ENCODE measurements at places on chromosomes 6 and 20. TPM values are rescaled to one million over a fixed set of nuclear protein-coding genes. Genes with fewer than 3 reads are reported as not detected.

DNA sequence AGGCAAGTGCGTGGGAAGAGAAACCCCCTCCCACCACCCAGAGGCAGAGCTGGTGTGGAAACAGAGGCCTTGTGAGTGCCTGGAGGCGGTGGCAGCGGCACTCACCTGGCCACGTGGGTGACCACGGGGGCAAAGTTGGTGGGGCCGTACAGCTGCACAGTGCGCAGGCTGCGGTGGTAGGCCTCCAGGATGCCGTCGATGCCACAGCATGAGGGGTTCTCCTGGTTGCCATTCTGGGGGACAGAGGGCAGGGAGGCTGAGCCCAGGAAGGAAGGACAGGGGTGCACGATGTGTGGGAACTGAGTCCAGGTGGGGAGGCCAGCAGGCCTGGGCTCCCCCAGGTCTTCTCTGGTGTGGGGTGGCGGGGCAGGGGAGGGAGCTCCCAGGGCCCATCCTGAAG lies 47.7 kb downstream of the RAB44 start:
- no peak overlapping the region for H3K27ac ChIP-seq
- no peak overlapping the region for H3K4me3 ChIP-seq
- DNase-seq: no peak
- no peaks in the 10 kb centered on the region for H3K36me3 ChIP-seq

- no peak overlapping the region for H3K4me3 ChIP-seq
- no peaks in the 10 kb centered on the region for H3K4me1 ChIP-seq
- H3K27me3 ChIP-seq: no peaks in the 10 kb centered on the region
Measured at GRCh38 chr20:59022754-59023153, 3.5 kb downstream of the TUBB1 start.

GRCh38 chr20:59645761-59646171 lies 41.4 kb downstream of the PHACTR3 start:
- no peaks in the 10 kb centered on the region for H3K4me1 ChIP-seq
- no peak overlapping the region for H3K27ac ChIP-seq
- no peaks in the 10 kb centered on the region for H3K27me3 ChIP-seq
- DNase-seq: no peak
- no peak overlapping the region for H3K4me3 ChIP-seq

GRCh38 chr6:46819561-46819960 lies 26.4 kb downstream of the MEP1A start:
- no peaks in the 10 kb centered on the region for H3K36me3 ChIP-seq
- no peak for DNase-seq
- no peaks in the 10 kb centered on the region for H3K27me3 ChIP-seq
- H3K4me1 ChIP-seq: no peaks in the 10 kb centered on the region

DNA sequence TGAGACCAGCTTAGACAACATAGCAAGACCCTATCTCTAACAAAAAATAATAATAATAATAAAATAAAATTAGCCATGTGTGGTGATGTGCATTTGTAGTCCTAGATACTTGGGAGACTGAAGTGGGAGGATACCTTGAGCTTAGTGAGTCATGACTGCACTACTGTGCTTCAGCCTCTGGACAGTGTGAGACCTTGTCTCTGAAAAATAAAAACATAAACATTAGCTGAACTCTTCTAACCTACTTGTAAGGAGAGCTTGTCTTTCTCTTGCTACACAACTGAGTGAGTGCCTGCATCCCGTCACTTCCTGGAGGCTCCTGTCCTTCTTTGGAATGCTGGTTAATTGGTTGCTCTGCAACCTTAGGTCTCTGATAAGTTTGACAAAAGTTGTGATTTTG lies 5.1 kb upstream of the DBNDD2 start:
- H3K27me3 ChIP-seq: no peaks in the 10 kb centered on the region
- no peaks in the 10 kb centered on the region for H3K4me1 ChIP-seq
- H3K36me3 ChIP-seq: no peaks in the 10 kb centered on the region
- H3K27ac ChIP-seq: no peak overlapping the region

GRCh38 chr20:60513141-60513540 lies 554.9 kb downstream of the CDH26 start:
- no peaks in the 10 kb centered on the region for H3K4me1 ChIP-seq
- no peaks in the 10 kb centered on the region for H3K36me3 ChIP-seq
- no peak overlapping the region for H3K27ac ChIP-seq

GRCh38 chr6:92111386-92111785 lies 1308.0 kb downstream of the EPHA7 start:
- H3K36me3 ChIP-seq: no peaks in the 10 kb centered on the region
- no peak overlapping the region for H3K4me3 ChIP-seq
- no peaks in the 10 kb centered on the region for H3K4me1 ChIP-seq
- DNase-seq: no peak

CST9L gene
- total RNA-seq: not detected

DNA sequence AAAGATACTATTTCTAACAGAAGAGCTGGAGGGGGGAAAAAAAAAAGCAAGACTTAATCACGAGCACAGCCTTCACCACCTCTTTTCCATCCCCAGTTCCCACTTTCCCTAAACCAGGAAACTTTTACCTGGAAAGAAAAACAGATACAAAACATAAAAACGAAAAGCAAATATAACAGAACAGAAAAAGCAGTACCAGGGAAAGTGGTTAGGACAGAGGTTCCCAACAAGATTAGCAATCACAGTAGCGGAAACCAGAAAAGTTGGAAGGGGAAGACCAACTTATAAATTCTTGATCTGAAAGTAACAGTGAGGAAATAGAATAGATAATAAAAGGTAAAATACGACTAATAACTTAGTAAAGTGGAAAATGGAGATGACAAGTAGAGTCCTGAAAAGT lies 1.2 kb downstream of the DDX39B start:
- peak overlapping the region; percentile 80 for H3K4me3 ChIP-seq
- peaks cover 7% of the 10 kb centered on the region for H3K36me3 ChIP-seq
- H3K4me1 ChIP-seq: peaks cover 22% of the 10 kb centered on the region
- H3K27ac ChIP-seq: peak overlapping the region; percentile 97

SIM1 gene
- 7.2 TPM for total RNA-seq

CD109 gene
- 10.2 TPM for total RNA-seq

- no peak overlapping the region for H3K4me3 ChIP-seq
- H3K27ac ChIP-seq: no peak overlapping the region
- H3K4me1 ChIP-seq: no peaks in the 10 kb centered on the region
Measured at GRCh38 chr6:137641474-137642077, 147.4 kb upstream of the OLIG3 start.
